ENCODE measurements at places on chromosomes 3 and 15.

- H3K4me3 ChIP-seq, result no peak overlapping the region
- no peak overlapping the region for H3K27ac ChIP-seq
- H3K4me1 ChIP-seq, result no peaks in the 10 kb centered on the region
- DNase-seq, result no peak
Observed at GRCh38 chr15:46996359-46996758, 720.9 kb upstream of the SEMA6D start.

GRCh38 chr3:107942244-107942643, 148.6 kb downstream of the CD47 start:
- no peak for DNase-seq
- H3K36me3 ChIP-seq, result no peaks in the 10 kb centered on the region
- no peaks in the 10 kb centered on the region for H3K4me1 ChIP-seq
- no peak overlapping the region for H3K4me3 ChIP-seq
- no peaks in the 10 kb centered on the region for H3K27me3 ChIP-seq

DNA sequence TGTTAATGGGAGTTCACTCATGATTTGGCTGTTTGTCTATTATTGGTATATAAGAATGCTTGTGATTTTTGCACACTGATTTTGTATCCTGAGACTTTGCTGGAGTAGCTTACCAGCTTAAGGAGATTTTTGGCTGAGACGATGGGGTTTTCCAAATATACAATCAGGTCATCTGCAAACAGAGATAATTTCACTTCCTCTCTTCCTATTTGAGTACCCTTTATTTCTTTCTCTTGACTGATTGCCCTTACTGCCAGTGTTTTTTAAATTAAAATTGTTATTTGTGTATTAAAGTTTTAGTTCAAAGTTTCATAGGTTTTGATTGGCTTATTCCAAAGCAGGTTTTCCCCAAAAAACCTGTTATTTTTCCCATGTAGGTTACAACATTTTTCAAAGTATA, 390.5 kb upstream of the RBMS3 start:
- no peak overlapping the region for H3K4me3 ChIP-seq
- H3K27me3 ChIP-seq, result no peaks in the 10 kb centered on the region
- no peak for DNase-seq
- H3K27ac ChIP-seq, result no peak overlapping the region

GRCh38 chr3:46359733-46360493, 6.0 kb downstream of the CCR2 start:
- H3K4me1 ChIP-seq, result no peaks in the 10 kb centered on the region
- no peaks in the 10 kb centered on the region for H3K36me3 ChIP-seq
- H3K27me3 ChIP-seq, result no peaks in the 10 kb centered on the region
- peak overlapping the region; percentile 3 for H3K27ac ChIP-seq

- no peak overlapping the region for H3K27ac ChIP-seq
- no peak overlapping the region for H3K4me3 ChIP-seq
- DNase-seq, result no peak
- no peaks in the 10 kb centered on the region for H3K27me3 ChIP-seq
- peaks cover 9% of the 10 kb centered on the region for H3K36me3 ChIP-seq
- no peaks in the 10 kb centered on the region for H3K4me1 ChIP-seq
Observed at GRCh38 chr15:62739507-62739906, 303.0 kb upstream of the TPM1 start.

DNA sequence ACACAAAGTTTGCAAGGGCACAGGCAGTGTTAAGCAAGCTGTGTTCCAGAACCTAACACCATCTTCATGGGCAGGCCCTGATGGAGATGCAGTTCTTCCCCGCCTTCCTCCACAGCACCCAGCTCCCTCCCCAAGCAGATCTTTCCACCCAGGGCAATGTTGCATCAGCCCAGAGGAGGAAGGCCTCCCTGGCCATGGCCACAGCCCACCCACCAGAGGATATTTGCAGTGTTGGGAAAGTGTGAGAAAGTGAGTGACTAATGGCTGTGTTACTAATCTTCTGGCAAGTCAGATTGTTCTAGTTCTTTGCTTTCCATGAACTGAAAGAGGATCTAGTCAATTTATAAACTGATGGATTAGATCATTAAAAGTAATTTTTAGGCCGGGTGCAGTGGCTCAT, 42.0 kb upstream of the ATP10A start:
- no peaks in the 10 kb centered on the region for H3K27me3 ChIP-seq
- no peak overlapping the region for H3K27ac ChIP-seq
- H3K4me1 ChIP-seq, result no peaks in the 10 kb centered on the region
- H3K36me3 ChIP-seq, result no peaks in the 10 kb centered on the region
- no peak for DNase-seq

DNA sequence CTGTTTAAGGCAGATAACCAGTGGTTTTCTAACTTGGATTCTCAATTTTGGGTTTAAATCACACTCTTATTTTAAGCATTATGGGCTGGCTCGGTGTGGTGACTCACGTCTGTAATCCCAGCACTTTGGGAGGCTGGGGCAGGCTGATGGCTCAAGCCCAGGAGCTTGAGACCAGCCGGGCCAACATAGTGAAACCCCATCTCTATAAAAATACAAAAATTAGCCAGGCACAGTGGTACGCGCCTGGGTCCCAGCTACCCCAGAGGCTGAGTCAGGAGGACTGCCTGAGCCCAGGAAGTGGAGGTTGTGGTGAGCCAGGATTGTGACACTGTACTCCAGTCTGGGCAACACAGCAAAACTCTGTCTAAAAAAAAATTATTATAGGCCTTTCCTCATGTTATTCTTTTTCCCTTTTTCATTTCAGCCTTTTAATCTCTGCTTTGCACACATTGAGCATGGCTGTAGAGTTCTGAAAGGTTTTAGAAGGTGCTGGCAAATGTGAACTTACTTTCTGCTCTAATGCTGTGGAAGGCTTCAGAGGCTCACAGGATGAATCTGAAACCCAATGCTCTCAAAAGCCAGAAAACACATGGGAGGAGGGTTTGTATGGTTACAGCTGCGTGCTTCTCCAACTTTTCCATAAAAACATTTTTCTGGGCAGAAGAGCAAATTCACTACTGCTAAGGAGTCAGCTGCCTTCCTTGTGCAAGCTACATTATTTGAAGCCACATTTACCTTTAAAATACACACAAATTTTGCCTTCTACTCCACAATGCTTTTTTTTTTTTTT, 32.5 kb downstream of the CHAC1 start:
- no peak for DNase-seq
- peaks cover 47% of the 10 kb centered on the region for H3K36me3 ChIP-seq
- no peak overlapping the region for H3K4me3 ChIP-seq
- H3K27me3 ChIP-seq, result no peaks in the 10 kb centered on the region

DNA sequence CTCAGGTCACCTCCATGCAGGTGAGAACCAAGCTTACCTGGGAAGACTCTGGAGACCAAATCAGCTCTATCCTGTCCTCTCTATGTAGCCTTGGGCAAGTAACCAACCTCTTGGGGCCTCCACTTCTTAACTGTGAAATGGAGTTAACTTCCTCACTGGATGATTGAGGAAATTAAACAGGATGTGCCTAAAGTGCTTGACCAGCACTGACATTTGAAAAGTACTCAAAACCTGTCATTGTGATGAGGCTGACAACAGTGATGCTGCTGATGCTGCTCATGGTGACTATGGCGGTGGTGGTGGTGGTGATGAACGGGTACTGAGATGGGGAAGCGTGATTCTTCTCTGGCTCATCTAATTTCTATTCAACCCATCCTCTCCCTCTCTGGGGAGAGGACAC, 22.3 kb downstream of the VIPR1 start:
- no peak overlapping the region for H3K27ac ChIP-seq
- no peaks in the 10 kb centered on the region for H3K27me3 ChIP-seq
- no peaks in the 10 kb centered on the region for H3K4me1 ChIP-seq
- no peak for DNase-seq

DNA sequence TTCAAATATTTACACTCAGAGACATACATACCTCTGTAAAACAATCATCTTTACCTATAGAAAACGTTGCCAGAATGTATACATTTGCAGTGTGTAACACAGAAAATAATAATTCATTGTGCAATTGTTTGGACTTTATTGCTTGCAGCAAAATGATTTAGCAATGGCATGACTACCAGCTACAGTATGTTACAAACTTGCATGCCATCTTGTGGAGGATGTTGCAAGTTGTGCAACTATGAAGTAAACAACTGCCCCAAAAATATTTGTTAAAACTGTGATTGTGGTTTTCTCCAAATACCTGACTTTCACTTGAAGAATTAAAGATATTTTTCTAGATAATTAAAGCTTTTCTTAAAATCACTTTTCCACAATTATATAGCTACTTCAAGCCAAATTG, 27.1 kb upstream of the C3orf49 start:
- peak; percentile 18 for DNase-seq
- no peak overlapping the region for H3K4me3 ChIP-seq
- H3K27ac ChIP-seq, result no peak overlapping the region
- H3K27me3 ChIP-seq, result no peaks in the 10 kb centered on the region

- no peaks in the 10 kb centered on the region for H3K4me1 ChIP-seq
- DNase-seq, result no peak
- no peak overlapping the region for H3K27ac ChIP-seq
- no peak overlapping the region for H3K4me3 ChIP-seq
- H3K36me3 ChIP-seq, result no peaks in the 10 kb centered on the region
Observed at GRCh38 chr3:63056932-63057331, 181.7 kb upstream of the CADPS start.

DNA sequence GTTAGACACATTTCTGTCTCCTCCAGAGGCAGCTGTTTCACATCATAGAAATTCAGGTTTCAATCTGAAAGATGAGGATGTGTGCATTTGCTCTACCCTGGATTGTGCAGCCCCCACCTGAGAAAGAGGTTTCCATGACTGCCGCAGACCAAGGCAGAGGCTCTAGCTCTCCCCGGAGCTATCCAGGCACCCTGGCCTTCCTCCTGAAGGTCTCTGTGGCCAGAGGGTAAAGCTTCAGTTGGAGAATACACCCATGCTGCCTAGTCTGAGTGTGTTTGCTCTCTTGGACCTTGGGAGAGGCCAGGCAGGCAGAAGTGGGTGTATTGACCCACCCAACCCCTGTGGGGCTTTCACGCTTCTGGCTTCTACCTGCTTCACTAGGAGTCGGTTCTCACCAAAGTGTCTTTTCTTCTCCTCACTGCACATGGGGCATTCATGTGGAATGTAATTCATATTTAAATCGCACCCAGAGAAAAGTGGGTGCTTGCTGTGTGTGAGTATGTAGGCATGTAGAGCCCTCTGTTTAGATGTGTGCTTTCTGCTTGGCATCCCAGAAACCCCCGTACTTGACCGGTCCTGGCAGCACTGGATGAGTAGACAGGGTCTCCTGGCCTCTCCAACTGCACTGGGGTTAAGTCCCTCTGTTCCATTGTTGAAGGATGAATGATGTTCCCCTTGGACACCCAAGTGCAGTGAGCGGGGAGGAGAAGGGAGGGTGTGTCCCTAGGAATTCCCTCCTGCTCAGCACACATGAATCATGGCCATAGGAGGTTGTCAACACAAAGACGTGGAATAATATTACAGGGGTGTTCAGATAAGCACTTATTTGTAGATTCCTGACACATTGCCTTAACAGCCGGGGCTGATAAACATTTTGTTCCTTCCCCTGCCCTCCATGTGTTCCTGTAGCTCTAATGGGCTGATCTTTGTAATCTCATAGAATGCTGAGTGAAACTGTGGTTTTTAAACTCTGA, 20.3 kb upstream of the RAB6B start:
- no peak for DNase-seq
- no peaks in the 10 kb centered on the region for H3K27me3 ChIP-seq
- no peak overlapping the region for H3K27ac ChIP-seq
- no peaks in the 10 kb centered on the region for H3K36me3 ChIP-seq

DNA sequence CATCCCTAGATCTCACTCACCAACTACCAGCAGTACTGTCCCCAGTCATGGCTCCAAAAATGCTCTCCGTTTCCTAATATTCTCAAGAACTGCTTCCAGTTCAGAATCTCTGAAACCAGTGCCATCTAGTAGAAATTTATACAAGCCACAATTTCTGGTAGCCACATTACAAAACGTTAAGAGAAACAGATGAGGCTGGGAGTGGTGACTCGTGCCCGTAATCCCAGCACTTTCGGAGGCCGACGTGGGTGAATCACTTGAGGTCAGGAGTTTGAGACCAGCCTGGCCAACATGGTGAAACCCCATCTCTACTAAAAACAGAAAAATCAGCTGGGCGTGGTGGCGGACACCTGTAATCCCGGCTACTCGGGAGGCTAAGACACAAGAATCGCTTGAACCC, 78.4 kb upstream of the RAD18 start:
- no peaks in the 10 kb centered on the region for H3K36me3 ChIP-seq
- DNase-seq, result no peak
- H3K27me3 ChIP-seq, result no peaks in the 10 kb centered on the region
- H3K4me1 ChIP-seq, result no peaks in the 10 kb centered on the region
- no peak overlapping the region for H3K27ac ChIP-seq

- peak overlapping the region; percentile 97 for H3K27ac ChIP-seq
- H3K36me3 ChIP-seq, result no peaks in the 10 kb centered on the region
- peak overlapping the region; percentile 75 for H3K4me3 ChIP-seq
- H3K27me3 ChIP-seq, result no peaks in the 10 kb centered on the region
Observed at GRCh38 chr3:150761831-150762661, 923 bp downstream of the SIAH2 start.

- no peaks in the 10 kb centered on the region for H3K36me3 ChIP-seq
- no peak overlapping the region for H3K27ac ChIP-seq
- no peak overlapping the region for H3K4me3 ChIP-seq
- no peaks in the 10 kb centered on the region for H3K27me3 ChIP-seq
Observed at GRCh38 chr3:106908181-106908938, 468.9 kb upstream of the CCDC54 start.

GRCh38 chr15:69511015-69511414, 58.4 kb downstream of the RPLP1 start:
- no peaks in the 10 kb centered on the region for H3K4me1 ChIP-seq
- no peak overlapping the region for H3K27ac ChIP-seq
- peaks cover under 1% of the 10 kb centered on the region for H3K27me3 ChIP-seq
- no peak overlapping the region for H3K4me3 ChIP-seq
- no peaks in the 10 kb centered on the region for H3K36me3 ChIP-seq
- no peak for DNase-seq

DNA sequence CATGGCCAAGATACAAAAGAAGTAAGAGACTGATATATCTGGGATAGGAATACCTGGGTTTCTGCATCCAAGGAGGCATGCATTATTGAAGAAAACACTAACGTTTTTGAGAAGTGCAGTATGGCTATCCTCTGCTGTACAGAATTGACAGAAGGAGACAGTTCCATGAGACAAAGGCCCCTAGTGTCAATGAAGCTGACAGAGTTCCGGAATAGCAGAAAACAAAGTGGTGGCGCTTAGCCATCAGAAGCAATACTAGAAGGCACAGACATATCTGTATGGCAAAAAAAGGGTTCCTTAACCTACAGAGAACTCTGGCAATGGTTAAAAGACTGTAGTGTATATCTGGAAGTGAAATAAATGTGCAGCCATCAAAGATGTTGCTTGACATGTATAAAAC, 77.8 kb downstream of the VGLL3 start:
- no peak overlapping the region for H3K27ac ChIP-seq
- H3K4me1 ChIP-seq, result no peaks in the 10 kb centered on the region
- no peak overlapping the region for H3K4me3 ChIP-seq
- H3K36me3 ChIP-seq, result no peaks in the 10 kb centered on the region

- peak overlapping the region; percentile 95 for H3K27ac ChIP-seq
- H3K4me3 ChIP-seq, result peak overlapping the region; percentile 77
- DNase-seq, result peak; percentile 69
- peaks cover 17% of the 10 kb centered on the region for H3K27me3 ChIP-seq
- H3K36me3 ChIP-seq, result peaks cover 33% of the 10 kb centered on the region
Observed at GRCh38 chr15:41494922-41495735, 1.5 kb downstream of the ITPKA start.
